Upper lobe of right lung (tissue), 1 donor: ENCODE measurements at places on chromosomes 4 and X. TPM values are rescaled to one million over a fixed set of nuclear protein-coding genes. Genes with fewer than 3 reads are reported as not detected.
A peak's percentile ranks its signal among the peaks of the same experiment; 100 is the strongest.

DNA sequence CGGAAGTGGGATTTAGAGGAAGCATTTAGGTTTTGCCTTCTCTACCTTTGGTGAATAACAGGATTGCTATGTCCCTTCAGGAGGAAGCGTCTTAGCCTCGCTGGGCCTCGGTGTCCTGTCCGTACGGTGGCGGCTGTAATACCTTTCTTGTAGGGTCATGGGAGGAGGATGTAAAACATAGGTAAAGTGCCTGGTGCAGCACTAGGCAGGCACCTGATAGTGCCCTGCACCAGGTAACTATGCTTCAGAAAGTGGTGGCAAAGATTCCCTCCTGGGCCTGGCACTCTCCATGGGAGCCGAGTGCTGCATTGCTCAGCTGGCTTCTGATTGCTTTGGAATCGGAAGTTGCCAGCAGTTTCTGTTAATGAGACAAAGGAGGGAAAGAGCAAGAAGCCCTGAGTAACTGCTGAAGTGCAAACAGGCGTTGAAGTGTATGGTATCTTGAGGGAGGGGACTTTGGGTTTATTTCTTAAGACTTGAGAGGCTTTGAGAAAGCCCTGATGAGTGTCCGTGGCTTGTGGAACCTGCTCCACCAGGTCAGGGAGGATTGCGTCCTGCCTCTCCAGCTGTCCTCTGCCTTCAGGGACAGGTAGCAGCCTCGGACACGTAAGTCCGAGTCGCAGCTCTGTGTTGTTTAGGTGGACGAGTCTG lies 45.8 kb downstream of the TBC1D14 start:
- peak; percentile 86 for DNase-seq

DNA sequence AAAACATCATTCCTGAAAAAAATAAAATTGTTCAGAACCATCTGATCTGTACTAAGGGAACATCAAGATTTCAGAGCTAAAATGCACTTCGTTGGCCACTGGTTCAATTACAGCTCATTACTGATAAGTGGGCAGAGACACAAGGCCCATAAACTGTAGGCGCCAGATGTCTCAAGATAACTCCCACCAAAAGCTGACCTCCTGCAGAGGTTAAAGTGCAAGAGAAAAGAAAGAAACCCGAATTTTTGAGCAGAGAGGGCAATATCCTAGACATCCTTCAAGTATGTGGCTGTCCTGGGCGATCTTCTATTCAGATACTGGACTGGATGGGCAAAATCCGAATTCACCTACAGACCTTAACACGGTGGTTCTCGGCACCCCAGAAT lies 660 bp downstream of the GEMIN8 start:
- DNase-seq = no peak

GRCh38 chr4:147826288-147826646 lies 94.4 kb downstream of the ARHGAP10 start:
- DNase-seq = no peak

Gene C4orf36
- 2.3 TPM for total RNA-seq

Gene ARSJ
- 13.6 TPM for total RNA-seq

GRCh38 chr4:114921191-114921590 lies 192.2 kb downstream of the NDST4 start:
- DNase-seq = no peak

Gene SPANXB1
- total RNA-seq = not detected

GRCh38 chr4:87669373-87669772 lies 19.3 kb downstream of the DMP1 start:
- no peak for DNase-seq

- no peak for DNase-seq
Observed at GRCh38 chrX:57929373-57929772, 19.1 kb upstream of the ZXDA start.

- no peak for DNase-seq
Observed at GRCh38 chrX:71640002-71640401, 21.7 kb upstream of the CXCR3 start.

Gene FGF2
- 11.1 TPM for total RNA-seq

Gene SMIM31
- not detected for total RNA-seq

GRCh38 chr4:94649381-94650133 lies 108.2 kb upstream of the BMPR1B start:
- DNase-seq = no peak

Gene NDNF
- total RNA-seq = 201 TPM

DNA sequence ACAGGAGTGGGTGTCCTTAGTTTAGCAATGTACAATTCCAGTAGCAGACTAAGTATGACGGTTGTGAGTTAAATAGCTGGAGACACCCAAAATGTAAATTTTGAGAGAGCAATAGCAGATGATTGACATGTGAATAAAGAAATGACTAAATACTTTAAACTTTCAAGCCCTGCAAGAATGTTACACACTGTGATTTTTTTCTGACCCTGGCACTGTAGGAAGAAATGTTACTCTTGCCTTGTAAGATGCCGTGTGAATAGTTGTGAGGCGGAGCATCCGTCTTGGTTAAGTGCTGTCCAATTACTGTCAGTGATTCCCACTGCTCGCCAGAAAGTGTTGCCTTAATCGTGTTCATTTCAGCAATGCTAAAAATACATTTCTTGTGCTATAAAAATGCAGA lies 1248.1 kb downstream of the RAPGEF2 start:
- no peak for DNase-seq

Gene FOXR2
- total RNA-seq = not detected

Gene SUPT20HL2
- total RNA-seq = not detected

DNA sequence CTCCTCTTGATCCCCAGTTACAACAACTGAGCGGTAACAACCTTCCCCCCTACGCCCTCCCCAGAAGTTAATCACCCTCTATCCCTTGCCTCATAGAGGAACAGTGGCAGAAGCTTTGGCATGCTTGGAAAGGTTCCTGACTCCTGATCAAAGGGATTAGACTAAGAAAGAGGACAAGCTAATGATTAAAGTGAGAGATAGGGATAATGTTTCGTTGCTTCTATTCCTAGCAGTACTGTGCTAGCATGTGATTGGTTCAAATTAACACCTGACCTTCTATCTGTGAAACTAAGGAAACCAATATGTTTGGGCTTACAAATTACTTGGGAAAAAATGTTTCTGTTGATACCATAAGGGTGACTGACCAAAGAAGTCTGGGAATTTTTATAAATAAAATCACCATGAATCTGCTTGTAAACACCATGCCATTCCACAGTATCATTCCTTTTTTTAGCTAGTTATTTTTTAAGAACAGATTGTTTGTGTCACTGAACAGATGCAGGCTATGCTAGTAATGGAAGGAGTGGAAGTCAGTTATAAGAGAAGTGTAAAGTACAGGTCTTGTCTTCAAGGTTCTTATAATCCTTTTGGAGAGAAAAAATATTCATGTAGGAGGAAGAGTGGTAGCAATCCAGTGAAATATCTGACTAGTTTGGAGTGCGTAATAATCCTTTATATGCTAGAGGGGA lies 11.3 kb upstream of the ATP1B4 start:
- no peak for DNase-seq

Gene RAI2
- 32.1 TPM for total RNA-seq

Gene GIMD1
- not detected for total RNA-seq

GRCh38 chr4:158785718-158786117 lies 16.9 kb downstream of the FNIP2 start:
- no peak for DNase-seq

Gene PPP4R3C
- not detected for total RNA-seq

Gene TNIP3
- total RNA-seq = 2.3 TPM

DNA sequence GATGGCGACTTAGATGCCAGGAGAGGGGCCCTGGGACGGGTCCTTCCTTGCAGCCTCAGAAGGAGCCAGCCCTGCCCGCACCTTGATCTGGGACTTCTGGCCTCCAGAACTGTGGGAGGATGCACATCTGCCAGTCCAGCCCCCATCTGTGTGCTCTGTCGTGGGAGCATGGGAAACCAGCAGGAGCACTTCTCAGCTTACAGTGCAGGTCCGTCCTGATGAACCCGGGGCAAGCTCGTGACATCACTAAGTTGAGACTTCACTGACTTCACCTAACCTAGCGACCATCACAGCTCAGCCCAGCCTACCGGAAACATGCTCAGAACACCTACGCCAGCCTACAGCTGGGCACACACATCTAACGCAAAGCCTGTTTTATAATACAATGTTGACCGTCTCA lies 38.1 kb downstream of the ABLIM2 start:
- no peak for DNase-seq

Gene MRPL1
- total RNA-seq = 17.6 TPM

DNA sequence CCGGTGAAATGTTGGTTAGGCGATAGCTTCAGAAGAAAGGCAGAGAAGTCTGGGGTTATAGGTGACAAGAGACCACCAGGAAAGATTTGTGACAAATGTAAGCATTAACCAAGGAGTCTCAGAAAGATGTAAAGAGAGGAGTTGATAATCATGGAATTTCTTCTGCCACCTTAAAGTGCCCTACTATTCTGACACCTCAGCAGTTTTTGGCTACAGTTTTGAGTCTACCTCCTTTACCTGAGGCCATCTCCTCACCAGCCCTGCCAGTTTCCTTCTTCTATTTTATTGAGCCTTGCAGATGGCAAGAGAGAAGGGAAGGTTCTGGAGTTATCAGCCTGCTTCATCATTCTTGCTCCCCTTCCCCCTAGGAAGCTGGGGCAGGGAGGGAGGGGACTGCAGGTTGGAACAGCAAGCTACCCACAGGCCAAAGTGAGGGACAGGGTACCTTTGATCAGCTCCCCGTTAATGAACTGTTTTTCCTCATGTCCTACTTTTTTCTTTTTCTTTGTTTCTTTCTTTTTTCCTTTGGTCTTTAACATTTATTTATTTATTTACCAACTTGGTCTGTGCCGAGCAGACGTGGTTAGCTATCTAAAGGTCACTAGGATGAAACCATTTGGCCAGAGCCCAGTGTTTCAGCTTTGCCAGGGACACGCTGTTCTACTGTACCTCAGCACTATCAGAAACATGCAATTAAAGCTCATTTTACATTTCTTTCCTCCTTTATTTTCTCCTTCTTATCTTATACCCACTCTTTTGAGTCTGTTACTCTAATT lies 438.7 kb upstream of the AR start:
- no peak for DNase-seq

DNA sequence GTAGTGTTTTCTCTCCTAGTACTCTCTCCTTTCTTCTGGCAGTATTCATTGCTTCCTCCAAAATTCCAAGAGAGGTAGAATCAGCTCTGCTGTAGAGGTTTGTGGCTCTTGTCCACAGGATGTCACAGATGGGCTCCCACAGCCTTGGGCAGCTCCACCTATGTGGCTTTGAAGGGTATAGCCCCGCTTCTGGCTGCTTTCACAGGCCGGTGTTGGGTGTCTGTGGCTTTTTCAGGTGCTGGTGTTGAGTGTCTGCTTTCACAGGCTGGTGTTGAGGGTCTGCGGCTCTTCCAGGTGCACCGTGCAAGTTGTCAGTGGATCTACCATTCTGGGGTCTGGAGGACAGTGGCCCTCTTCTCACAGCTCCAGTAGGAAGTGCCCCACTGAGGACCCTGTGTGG lies 7.9 kb upstream of the AADAT start:
- DNase-seq = no peak

- no peak for DNase-seq
Observed at GRCh38 chr4:158870282-158870625, 101.4 kb downstream of the FNIP2 start.
